Panc1 (cell line): ENCODE measurements at places on chromosomes 12 and 14. TPM values are rescaled to one million over a fixed set of nuclear protein-coding genes. Genes with fewer than 3 reads are reported as not detected.

USP44 gene
- total RNA-seq: 0.10 TPM

- DNase-seq: no peak
Observed at GRCh38 chr12:67919406-67919805, 69.8 kb upstream of the IFNG-AS1 start.

KLRD1 gene
- not detected for total RNA-seq

- no peak for DNase-seq
Observed at GRCh38 chr12:65533177-65533883, 254.8 kb downstream of the MSRB3 start.

RHOJ gene
- 0.28 TPM for total RNA-seq

DNA sequence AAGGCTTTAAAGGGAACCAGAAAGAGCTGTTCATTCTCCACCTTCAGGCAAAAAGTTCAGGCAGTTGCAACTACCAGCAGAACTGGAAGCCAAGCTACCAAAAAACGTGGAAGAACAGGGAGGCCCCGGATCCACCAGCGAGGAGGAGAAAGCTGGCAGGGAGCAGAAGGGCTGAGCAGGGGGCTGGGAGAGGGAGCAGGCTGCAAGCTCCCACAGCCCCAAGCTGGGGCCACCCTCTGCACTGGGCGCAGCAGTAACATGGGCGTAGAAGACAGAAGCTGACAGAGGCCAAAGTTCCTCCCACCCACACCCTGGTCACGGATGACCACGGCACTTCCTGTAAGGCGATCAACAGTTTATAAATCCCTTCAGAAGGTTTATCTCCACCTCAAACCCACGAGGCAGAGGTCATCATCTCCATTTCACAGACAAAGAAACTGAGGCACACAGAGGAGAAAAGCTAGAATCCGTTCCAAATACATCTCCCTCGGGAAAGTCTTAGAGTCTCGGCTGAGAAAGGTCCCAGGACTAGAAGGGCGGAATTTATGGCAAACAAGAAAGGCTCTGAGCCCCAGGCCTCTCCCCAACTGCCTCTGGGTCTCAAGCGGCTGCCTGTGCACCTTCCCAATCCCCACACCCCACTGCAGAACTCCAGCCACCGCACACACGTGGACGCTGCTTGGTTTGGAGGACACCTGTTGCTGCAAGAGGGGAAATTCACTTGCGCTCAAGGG, 1.8 kb downstream of the CCDC85C start:
- DNase-seq: no peak

DNA sequence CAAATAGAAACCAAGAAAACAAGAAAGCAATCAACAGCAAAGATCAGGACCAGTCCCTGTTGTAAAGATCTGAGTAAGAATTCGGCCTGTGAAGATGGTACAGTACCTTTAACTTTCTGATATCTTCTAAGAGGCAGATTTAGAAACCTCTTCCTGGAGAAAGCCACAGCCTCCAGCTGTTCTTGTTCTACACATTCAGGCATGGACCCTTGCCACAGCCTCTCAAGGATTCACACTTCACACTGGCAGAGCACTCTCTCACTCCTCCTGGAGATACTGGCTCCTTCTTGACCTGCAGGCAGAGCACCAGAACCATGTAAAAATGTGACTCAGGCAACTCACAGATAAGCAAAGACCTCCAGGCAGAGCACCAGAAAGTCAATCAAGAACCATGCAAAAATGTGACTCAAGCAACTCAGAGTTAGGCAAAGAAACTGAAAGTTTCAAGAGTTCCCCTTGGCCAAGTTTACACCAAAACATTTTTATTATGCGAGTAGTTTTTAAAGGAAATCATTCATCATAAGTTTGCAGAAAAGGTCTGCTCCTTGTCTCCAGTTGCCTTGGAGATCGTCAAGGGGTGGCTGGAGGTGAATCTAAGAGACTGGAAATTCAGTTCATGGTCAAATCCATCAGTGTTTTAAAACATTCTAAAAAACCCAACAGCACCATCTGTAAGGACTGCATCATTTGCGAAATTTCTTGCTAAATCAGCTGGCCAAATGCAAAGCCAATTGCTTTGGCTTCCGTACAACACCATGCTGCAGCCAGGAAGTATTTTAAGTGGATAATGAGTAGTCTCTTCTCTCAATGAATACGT, 119.3 kb upstream of the MDM1 start:
- no peak for DNase-seq

EML5 gene
- 0.10 TPM for total RNA-seq

FOXA1 gene
- 8.7 TPM for total RNA-seq

SALL2 gene
- 1.5 TPM for total RNA-seq

- no peak for DNase-seq
Observed at GRCh38 chr12:106415134-106415533, 57.6 kb downstream of the POLR3B start.

SLC48A1 gene
- total RNA-seq: 32.0 TPM
